ENCODE measurements at places on chromosomes 16 and 17.

DNA sequence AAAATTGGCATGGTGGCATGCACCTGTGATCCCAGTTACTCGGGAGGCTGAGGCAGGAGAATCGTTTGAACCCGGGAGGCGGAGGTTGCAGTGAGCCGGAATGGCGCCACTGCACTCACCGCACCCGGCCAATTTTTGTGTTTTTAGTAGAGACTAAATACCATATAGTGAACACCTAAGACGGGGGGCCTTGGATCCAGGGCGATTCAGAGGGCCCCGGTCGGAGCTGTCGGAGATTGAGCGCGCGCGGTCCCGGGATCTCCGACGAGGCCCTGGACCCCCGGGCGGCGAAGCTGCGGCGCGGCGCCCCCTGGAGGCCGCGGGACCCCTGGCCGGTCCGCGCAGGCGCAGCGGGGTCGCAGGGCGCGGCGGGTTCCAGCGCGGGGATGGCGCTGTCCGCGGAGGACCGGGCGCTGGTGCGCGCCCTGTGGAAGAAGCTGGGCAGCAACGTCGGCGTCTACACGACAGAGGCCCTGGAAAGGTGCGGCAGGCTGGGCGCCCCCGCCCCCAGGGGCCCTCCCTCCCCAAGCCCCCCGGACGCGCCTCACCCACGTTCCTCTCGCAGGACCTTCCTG is at the start of gene HBQ1:
Gene HBQ1 (plus strand): TSS at position 359 of the 575 bp plus-strand sequence. CDS start 28 bp downstream, at position 387.
- no peak for DNase-seq

DNA sequence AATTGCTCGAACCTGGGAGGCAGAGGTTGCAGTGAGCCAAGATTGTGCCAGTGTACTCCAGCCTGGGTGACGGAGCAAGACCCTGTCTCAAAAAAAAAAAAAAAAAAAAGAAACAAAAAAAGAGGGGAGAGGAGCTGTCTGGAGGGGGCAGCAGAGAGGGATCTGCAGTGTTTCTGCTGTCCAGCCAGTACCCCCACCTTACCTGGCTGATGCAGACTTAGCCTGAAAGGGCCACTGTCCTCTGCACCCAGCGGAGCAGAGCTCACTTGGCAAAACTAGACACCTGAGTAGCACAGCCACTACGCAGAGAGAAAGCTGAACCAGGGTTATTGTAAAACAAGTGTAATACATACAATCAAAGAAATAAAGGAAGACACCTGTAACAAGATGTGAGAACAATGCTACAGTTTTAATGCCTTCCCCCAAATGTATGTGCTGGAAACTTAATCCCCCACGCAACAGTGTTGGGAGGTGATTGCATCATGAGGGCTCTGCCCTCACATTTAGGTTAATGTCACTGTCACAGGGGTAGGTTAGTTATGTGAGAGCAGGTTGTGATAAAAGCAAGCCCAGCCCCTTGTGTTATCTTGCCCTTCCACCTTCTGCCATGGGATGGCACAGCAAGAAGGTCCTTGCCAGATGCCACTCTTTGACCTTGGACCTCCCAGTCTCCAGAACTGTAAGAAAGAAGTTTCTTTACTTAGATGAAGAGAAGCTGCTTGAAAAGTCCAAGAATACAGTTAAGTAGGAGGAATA is 211.2 kb downstream of the RPTOR start:
- no peak for DNase-seq

DNA sequence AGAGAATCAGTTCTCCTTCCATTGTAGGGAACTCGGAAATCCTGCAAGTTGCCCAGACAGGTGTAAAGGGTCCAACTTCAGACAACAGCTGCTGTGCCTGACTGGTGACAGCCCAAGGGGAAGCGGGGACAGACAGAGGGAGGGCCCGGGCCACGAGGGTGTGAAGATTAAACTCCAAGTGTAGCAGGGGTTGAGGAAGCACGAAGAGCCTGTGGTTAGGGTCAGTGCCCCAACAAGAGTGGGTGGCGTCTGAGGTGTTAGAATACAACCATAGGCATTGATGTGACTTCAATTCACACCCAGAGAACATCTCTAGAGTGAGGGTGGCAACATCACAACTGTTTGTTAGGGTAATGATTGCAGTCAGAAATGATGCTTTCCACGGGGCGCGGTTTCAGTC is 39.1 kb downstream of the ASPA start:
- DNase-seq = no peak

DNA sequence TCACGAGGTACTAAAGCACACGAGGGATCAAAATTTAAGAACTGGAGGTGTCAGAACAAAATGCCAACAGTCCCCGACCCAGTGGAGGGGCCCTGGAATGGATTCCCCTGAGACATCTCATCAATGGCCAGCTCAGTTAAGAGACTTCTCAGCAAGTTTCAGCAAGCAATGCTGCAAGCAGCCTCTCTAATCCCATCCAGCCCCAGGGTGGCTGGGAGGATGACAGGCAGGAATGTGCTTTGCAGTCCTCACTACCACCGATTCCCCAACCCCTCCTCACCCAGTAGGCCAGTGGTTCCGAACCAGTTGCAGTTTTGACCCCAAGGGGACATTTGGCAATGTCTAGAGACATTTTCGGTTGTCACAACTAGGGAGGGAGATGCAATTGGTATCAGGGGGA is 8.7 kb downstream of the GPRC5B start:
- DNase-seq = no peak

Measured in NCI-H1417 treated with DMSO at 0.1 percent for 48 hours (cell line).